Stimulated activated CD4-positive, alpha-beta T cell treated with anti-CD3 and anti-CD28 coated beads, Interleukin-15, amount 100 ng/mL, for 24 hours (primary cell): ENCODE measurements at places on chromosomes 11 and 22.

DNA sequence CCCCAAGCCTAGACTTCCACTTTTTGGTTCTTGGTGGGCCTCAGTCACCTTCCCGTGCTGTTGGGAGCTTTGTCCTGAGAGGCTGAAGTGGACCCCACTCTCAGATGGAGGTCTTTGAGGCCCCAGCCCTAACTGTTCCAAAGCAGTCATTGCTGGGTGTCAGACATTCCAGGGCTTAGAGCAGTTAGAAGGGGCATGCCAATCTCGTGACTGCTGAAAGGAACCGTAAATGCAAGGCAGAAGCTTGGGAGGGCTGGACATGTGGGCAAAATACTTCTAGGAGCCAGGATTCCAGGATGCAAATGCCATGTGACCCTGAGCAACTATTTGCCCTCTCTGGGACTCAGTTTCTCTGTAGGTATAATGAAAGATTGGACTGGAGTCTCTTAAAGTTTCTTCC is 118.8 kb upstream of the CRYBB3 start:
- DNase-seq, result no peak

DNA sequence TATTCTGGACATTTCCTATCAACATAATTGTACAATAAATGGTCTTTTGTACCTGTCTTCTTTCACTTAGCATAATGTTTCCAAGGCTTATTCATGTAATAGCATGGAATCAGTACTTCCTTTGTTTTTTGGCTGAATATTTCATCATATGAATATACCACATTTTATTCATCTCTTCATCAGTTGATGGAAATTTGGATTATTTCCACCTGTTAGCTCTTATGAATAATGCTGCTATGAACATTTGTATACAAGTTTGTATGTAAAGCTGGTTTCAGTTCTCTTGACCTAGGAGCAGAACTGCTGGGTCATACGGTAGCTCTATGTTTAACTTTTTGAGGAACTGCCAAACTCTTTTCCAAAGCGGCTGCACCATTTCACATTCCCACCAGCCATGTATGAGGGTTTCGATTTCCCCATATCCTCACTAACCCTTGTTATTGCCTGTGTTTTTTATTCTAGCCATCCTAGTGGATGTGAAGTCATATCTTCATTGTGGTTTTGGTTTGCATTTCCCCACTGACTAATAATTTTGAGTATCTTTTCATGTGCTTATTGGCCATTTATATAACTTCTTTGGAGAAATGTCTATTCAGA is 20.9 kb downstream of the EXT2 start:
- DNase-seq, result no peak

DNA sequence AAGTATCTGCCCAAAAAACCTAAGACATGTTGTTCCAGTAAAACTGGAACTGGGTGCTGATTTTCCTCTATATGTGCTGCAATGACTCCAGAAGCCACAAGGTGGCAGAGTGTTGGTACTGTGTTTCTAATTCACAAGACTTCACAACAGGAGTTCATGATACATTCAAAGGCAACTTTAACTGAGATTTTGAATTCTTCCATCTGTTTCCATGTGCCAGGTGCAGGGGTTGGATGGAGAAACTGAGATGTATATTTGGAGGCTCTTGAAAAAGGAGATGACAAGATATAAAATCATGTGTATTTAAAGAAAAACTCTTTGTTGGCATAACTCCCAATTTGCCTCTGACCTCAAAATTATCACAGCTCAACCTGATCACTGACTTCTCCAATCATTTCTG is 1098.6 kb upstream of the CCDC90B start:
- peak; percentile 28 for DNase-seq

- DNase-seq, result no peak
Measured at GRCh38 chr11:34977089-34977912, 60.9 kb downstream of the PDHX start.

DNA sequence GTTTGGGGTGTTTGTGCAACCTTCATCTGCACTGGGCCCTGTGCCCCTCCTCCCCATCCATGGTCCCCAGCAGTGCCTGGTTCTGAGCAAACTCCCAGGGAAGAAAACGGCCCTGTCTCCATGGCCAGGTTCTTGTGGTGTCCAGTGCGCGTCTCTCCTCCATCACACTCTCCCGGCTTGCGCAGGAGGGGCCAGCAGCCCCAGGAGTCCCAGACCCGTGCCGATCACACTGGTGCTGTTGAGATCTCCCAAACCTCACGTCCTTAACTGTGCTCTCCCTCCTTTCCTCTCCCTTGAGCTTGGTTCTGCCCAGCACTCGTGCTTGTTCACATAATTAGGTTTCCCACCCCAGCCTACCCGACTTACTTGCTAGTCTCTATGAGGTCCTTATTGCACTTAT is 10.9 kb upstream of the GRK2 start:
- no peak for DNase-seq

GRCh38 chr11:8809939-8810539 is 101.0 kb upstream of the AKIP1 start:
- no peak for DNase-seq

DNA sequence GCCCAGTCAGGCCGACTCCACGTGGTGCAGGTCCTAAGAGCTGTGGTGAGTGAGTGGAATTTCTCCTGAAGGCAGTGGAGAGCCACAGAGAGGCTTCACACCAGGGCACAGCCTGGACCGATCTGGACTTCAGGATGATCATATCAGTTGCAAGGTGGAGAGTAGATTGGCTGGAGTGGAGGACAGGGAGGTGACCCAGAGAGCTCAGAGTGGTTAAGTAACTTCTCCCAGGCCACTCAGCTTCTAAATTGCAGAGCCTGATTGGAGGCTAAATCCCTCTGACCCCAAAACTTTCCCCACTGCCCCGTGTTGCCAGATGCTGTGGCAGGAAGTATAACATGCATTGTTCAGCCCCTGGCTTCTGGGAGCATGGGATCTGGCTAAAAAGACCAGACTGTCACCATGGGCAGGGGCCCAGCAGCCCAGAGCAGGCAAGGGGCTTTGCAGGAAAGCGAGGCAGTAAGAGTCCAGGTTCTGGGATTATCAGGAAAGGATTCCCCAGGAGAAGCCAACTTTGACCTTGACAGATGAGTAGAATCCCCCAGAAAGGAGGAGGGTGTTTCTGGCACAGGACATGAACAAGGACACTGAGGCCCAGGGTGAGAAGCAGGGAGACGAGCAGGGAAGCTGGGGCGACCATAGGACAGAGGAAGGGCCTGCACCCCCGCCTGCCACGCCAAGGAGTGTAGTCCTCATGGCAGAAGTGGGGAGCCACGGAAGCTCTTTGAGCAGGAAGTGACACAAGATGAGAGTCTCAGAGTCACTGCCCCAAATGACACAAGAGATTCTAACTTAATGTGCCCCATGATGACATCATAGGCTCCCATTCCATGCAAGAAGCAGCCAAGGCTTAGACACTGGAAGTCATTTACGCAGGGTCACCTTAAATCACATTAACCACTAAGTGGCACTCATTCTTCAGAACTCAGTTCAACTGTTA is 4.8 kb downstream of the SLC35C1 start:
- no peak for DNase-seq

DNA sequence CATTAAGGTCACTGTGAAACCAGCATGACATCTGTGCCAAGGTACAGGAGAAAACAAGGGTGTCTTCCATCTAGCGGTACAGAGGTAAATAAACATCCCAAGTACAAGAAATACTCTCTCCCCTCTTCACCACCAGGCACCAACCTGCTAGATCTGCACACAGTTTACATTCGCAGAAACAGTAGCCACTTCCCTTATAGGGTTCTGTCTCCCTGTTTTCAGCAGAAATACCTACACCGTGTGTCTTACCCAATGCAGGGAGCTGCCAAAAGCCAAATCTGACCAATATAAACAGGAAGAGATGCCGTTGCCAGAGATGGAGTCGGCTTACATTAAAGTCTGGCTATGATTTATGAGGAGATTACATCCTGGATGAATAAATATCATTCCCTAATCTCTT is 1.2 kb downstream of the SCN4B start:
- no peak for DNase-seq

GRCh38 chr11:68891351-68891948 is 12.2 kb downstream of the MRPL21 start:
- DNase-seq, result no peak

DNA sequence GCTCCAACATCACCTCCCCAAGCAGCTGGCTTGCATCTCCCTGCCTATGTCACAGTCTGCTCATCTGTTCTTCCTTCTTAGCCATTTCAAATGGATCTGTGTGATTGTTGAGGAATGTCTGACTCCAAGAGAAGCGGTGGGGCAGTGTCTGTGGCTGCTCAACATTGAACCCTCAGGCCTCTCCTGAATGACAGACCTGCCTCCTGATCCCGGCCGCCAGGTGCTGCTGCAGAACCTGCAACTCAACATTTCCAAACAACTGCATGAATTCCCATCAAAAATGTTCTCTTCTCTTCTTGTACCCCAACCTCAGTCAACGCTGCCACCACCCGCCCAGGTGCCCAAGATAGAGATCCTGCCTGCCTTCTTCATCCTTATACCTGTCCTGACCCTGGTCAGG is 132.5 kb downstream of the FBXO7 start:
- DNase-seq, result no peak

DNA sequence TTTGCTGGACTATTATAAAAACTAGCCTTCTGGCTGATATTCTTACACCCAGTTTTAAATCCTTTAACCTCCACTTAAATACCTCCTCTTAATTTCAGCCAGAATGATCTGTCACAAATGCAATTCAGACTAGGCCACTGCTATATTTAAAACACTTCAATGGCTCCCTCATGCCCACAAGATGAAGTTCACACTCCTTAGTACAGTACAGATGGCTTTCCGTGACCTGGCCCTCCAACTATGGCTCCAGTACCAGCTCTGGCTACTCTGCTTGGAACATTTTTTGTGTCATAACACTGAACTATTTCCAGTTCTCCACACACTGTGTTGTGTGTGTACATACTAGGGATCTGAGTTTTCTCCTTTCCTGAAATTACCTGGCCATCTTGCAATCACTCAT is 353.4 kb downstream of the SOX6 start:
- DNase-seq, result no peak

DNA sequence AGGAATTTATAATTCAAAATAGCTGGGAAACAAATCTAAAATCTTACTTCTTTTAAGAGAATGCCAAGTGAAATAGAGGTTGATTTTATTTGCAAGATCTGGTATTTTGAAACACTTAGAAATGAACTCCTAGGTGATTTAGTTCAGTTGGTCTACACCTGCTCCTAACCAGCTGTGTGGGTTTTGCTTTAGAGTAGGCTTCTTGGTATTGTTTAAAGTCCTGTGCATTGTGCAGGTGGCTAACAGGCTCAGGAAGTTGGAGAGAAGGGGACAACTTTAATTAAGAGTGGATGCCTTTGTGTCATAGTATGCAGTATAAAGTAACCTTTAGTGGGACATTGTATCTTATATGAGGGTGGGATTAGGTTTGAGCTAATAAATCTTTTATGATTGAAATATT is 4.1 kb upstream of the RAG2 start:
- no peak for DNase-seq

GRCh38 chr11:120893440-120894201 is 130.3 kb upstream of the TBCEL start:
- DNase-seq, result no peak

DNA sequence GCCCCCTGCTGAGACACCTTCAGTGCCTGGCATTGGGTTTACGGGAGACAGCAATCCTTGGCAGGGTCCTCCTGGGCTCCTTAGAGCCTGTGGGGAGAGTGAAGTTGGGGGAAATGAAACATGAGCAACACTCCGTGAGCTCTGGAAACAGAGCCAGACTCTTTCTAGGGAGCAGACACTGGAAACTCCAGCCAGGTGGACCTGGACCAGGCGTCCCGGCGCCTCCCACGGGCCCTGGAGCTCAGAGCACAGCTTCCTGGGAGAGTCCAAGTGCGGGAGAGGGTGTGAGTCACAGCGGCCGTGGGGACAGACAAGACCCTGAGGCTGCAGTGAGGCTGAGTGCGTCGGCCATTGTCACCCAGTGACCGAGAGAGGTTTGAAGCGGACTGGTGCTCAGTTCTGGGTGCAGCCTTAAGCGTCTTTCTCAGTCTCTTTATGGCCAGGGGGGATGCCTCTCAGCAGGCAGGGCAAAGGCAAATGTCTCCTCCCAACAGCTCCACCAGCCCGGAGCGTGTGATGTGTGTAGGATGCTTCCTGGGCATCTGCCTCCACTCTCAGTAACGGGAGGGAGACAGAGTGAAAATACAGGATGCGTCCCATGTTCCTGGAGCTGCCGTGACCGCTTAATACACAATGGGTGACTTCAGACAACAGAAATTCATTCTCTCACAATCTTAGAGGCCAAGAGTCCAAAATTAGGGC is 399.2 kb downstream of the SHANK2 start:
- no peak for DNase-seq

DNA sequence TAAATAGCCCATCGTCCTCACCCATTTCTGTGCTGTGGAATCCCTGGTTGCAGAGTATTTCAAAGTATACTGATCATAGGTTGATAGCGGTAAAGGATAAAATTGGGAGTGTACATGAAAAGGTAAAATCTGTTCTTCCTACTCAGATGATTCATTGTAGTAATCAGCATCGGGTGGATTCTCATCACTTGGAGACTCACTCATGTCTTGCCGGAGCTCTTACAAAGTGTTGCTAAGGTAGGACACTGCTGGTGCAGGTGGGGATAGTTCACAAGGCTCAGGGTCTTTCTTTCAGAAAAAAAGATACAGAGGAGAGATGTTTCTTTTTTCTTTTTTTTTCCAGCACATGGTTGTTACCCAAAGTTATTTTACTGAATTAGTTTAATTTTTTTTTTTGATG is 84.8 kb downstream of the MTNR1B start:
- no peak for DNase-seq

GRCh38 chr11:61696602-61697001 is 16.4 kb downstream of the DAGLA start:
- no peak for DNase-seq

GRCh38 chr11:15591112-15591537 is 476.4 kb downstream of the INSC start:
- no peak for DNase-seq

- DNase-seq, result peak; percentile 35
Measured at GRCh38 chr11:130118636-130119387, 40.8 kb upstream of the ST14 start.

DNA sequence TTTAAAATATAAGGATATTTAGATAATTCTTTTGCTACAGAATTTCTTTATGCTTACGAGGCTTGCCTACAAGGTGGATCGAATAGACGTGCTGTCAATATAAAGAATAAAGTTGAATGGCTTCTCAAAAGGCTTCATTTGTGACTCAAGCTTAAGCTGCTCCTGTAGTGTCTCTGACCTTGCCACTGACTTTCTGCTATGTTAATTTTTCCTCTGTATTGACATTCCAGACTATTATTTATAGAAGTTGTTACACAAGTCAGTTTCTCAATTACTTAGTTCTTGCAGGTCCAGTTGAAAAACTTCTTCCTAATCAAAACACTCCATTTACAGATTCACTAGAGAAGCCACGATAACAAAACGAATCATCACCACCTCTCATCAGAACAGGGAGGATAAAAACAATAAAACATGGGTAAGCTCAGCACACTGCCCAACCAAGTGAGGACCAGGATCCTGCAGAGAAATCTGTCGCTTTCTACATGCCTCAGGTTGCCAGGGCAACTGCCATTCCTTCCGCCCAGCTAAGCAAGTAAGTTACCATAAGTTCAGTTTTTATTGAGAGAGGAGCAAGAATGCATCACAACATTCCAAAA is 39.0 kb upstream of the CHKA start:
- no peak for DNase-seq

- DNase-seq, result no peak
Measured at GRCh38 chr11:105315287-105315686, 175.7 kb upstream of the CARD18 start.
